Mammary microvascular endothelial cell (primary cell): ENCODE measurements at places on chromosomes 16 and 17. TPM values are rescaled to one million over a fixed set of nuclear protein-coding genes. Genes with fewer than 3 reads are reported as not detected.

Gene NDRG4
- 29.7 and 30.4 TPM in 2 replicates for total RNA-seq

Gene EVI2A
- 0.67 and 1.9 TPM in 2 replicates for total RNA-seq

Gene CSH2
- not detected in 2 replicates for total RNA-seq

Gene ORC6
- 17.6 and 22.5 TPM in 2 replicates for total RNA-seq

Gene AOC2
- 0.20 and 0.27 TPM in 2 replicates for total RNA-seq

Gene CA5A
- not detected in 2 replicates for total RNA-seq
